ENCODE measurements at places on chromosomes 13 and 19.

DNA sequence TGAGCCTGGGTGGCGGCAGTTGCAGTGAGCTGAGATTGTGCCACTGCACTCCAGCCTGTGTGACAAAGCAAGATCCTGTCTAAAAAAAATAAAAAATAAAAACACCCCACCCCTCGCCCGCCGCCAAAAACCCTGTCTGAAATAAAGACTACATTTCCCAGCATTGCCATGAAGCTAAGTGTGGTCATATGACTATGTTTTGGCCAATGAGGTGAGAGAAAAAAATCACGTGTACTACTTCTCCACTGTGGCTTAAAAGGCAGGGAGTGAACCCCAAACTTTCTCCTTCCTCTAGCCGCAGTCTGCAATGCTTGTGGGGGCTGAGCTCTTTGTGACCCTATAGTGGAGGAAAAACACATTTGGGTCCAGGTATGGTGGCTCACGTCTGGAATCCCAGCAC lies 54.9 kb downstream of the COLGALT1 start:
- DNase-seq, result no peak

GRCh38 chr19:16288544-16288943 lies 36.1 kb upstream of the KLF2 start:
- no peak for DNase-seq

- no peak for DNase-seq
Observed at GRCh38 chr13:41232578-41233480, 30.5 kb downstream of the MTRF1 start.

GRCh38 chr19:35055715-35056179 lies 14.2 kb downstream of the HPN start:
- no peak for DNase-seq

- no peak for DNase-seq
Observed at GRCh38 chr19:16263141-16263761, 61.4 kb upstream of the KLF2 start.

- DNase-seq, result no peak
Observed at GRCh38 chr19:37012093-37012745, 66.0 kb upstream of the ZNF420 start.

GRCh38 chr13:110630566-110631119 lies 15.3 kb downstream of the NAXD start:
- DNase-seq, result no peak

DNA sequence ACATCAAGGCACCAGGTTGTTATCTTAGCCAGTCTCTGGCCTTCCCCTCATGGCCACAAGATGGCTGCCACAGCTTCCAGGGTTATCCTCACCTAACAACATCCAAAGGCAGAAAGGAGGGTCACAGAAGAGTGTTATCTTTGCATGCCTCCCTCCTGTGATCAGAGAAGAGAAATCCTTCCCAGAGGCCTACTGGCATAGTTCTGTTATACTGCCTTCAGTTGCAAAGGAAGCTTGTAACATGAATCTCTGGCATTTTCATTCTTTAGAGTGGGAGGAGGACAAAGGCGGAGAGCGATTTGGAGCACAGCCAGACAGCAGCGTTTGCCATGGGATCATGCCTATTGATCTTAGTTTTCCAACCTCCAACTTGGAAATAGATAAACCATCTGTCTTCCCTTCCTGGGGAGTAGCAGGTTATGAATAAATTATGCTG lies 135.7 kb downstream of the DNAJC15 start:
- no peak for DNase-seq

DNA sequence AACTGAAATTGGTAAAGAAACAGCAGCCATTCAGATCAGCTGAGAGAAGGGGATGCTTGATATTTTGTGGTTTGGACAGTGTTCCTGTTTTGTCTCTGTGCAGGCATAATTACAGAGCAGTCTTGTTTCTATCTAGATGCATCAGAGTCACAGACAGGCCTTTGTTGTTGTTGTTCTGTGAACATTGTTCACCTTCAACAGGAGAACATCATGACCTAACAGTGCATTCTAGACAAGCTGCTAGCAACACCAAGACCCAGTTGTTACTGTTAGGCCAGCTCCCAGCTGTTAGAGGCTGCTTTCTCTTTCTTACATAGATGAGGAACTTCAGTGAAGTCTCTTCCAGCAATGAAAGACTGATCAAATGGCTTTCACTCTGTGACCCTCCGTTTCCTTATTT lies 8.5 kb upstream of the LSR start:
- DNase-seq, result no peak

- DNase-seq, result no peak
Observed at GRCh38 chr13:91767651-91768050, 369.2 kb downstream of the GPC5 start.

GRCh38 chr19:46482631-46483030 lies 11.3 kb upstream of the PNMA8A start:
- no peak for DNase-seq

DNA sequence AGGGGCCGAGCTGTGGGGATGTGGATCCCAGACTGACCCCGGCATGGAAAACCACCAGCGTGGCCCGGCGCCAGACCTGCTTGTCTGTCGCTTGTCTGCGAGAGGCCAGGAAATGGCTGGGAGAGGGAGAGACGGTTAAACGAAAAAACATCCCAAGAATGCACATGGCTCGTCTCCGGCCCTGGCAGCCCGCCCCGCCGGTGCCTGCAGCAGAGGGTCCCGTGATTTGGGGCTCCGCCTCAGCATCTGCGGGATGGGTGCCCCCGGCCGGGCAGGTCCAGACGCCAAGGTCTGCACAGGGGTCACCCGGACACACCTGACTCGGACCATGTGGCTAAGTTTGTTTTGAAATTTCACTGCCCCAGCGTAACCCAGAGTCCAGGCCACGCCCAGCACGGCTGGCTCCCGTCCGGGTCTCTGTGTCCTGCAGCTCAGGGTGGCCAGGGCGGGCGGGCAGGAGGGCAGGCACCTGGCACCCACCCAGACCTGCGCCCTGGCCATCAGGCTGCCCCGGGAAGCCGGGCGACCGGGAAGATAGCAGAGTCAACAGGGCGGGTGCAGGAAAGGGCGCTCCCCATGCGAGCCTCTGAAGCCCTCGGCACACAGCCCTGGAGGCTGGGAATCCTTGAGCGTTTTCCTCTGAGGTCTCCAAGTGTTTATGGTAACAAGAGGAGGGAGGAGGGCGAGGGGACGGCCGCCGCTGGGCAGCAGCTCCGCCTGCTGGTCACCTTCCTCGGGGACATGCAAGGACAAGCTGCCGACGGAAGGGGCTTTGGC lies 103.2 kb downstream of the GADD45B start:
- DNase-seq, result no peak

DNA sequence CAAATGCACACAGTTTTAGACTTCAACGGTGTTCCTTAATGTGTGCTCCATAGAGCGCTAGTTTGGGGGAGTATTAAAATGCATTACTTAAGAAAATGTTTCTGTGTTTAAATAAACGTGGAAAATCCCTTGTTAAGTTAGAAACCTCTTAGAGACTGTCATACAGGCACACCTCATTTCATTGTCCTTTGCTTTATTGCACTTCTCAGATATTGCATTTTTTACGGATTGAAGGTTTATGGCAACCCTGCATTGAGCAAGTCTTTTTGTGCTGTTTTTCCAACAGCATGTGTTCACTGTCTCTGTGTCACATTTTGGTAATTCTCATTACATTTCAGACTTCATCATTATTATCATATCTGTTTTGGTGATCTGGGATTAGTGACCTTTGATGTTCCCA lies 244.0 kb downstream of the GGACT start:
- no peak for DNase-seq

DNA sequence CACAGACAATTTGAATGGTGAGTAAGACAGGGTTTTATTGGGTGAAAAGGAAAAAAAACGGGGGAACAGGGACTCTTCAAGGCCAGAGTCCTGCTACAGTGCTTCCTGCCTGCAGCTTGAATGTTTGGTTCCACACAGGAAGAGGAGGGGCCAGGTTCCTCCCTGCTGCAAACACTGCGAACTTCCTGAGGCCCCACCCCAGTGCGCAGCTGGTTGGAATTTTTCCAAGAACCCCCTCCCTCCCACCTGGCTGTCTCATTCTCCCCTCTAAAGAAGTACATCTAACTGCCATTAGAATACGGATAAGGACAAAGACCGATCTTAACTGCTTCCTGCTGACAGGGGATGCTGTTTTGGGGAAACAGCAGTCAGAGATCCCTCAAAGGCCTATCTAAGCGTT lies 184.9 kb downstream of the GGACT start:
- no peak for DNase-seq

- DNase-seq, result no peak
Observed at GRCh38 chr19:2494084-2494446, 18.1 kb downstream of the GADD45B start.

DNA sequence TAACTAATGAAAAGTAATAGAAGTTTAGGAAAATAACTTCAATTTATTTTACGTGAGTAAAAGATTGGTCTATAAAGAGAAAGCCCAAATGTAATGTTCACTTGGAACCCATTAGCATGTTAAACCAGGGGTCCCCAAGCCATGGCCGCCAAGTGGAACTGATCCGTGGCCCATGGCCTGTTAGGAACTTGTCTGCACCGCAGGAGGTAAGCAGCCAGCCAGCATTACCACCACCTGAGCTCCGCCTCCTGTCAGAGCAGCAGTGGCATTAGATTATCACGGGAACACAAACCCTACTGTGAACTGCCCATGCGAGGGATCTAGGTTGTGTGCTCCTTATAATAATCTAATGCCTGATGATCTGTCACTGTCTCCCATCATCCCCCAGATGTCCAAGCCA lies 818.7 kb upstream of the GPC6 start:
- no peak for DNase-seq

DNA sequence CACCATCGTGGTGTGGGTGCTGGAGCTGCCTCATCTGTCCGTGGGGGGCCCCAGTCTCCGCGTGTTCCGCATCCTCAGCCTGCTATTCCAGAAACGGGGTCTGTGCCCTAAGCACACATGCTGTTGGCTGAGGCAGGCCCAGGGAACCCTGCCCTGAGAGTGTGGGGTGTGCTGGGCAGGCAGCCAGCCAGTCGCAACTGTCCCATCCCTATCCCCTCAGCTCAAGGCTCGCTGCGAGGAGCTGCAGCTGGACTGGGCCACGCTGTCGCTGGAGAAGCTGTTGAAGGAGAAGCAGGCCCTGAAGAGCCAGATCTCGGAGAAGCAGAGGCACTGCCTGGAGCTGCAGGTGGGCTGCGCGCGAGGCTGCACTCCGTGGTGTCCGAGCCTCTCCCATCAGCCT lies 21.9 kb downstream of the PLEKHJ1 start:
- no peak for DNase-seq

DNA sequence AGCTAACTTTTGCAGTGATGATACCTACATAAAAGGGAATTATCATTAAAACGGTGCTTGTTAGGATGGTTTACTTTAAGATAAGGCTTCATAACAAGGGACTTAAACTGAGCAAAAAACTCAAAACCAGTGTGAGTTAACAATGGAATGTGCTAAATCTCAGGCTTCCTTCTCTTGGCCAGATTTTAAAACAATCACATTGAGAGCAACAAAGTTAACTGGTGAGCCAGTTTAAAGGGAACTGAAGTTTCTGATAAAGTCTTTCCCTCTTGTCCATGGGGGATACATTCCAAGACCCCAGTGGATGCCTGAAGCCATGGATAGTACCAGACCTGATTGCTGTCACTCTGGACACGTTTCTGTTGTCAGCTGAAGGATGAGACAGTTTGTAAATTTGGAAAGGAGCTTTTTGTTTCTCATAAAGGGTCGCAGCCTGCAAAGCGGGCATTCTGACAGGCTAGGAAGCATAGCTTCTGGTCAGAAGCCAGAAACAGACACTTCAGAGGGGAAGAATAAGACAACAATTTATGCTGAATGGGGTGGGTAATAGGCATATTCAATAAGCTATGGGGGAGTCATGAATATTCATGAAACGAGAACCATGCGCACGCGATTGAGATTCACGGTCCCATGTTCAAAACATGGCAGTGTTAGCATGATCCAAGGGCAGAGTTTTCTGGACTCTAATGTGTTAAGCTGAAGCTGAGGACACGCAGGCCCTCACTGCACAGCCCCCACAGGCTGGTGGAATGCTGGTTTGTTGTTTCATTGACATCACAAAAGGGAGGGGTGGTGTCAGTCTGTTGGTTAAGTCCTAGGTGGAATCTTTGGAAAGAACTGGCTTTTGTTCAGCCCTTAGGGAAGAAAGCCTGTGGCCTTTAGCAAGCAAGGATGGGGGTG lies 150.6 kb upstream of the RNF113B start:
- DNase-seq, result no peak

DNA sequence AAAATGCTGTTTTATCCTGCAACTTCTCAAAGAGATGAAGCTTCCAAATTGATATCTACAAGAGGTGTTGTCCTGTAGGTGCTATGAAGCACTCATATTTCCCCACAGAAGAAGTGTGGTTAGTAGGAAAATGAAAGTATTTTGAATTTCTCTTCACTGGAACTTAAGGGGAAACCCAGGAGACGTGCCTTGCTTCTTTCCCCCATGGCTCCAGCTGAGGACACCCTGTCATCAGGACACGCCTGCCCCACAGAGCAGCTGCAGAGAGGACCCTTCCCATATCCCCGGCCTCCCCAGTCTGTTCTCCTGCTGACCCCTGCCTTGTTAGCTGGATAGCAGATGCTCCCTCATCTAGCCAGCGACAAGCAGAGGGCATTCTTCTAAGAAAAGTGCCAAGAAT lies 371.3 kb downstream of the COG6 start:
- peak; percentile 35 for DNase-seq

DNA sequence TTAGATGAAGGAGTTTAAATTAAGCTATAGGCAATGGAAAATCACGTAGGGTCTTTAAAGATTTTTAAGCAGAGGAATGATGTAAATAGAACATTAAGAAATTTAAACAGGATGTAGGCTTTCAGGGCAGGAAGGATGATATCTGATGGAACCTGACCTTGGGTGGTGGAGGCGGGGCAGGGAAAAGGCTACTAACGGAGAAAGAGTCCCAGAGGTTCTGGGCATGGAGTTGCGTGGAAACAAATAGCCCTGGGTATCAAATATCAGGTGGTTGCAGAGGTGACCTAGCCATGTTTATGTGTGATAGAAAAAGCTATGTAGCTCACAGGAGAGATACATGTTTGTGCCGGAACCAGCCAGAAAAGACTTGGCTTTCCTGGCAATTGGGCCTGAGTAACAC lies 7.8 kb upstream of the CDK8 start:
- no peak for DNase-seq

DNA sequence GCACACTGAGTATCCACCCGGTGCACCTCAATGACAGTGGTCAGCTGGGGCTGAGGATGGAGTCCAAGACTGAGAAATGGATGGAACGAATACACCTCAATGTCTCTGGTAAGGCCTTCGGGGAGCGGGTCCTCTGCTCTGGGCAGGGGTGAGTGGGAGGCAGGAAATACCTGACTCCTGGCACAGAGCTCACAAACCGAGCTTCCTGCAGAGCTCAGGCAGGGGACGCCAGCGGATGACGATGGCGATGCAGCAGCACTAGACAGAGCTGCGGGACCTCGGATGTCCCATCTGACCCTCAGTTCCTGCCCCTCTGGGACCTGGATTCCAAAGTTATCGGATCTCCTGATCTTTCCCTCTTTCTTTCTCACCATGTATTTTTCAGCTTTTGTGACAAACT lies 3.8 kb downstream of the CD22 start:
- no peak for DNase-seq

- DNase-seq, result no peak
Observed at GRCh38 chr13:75467040-75467728, 14.8 kb downstream of the TBC1D4 start.

DNA sequence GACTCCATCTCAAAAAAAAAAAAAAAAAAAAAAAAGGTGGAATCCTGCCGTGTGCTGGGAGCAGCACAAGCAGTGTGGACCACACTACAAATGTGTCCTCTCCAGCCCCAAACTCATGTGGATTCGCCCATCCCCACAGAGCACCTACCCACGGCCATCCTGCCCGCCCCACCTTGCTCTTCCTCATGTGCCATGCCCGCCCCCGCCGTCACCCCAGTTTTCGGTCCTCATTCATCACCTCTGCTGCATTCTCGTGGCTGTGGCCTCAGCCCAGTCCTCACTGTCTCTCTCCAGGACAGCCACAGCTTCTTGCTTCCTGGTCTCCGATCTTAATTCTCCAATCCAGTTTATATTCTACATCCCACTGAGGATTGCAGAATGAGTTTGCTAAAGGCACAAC lies 80.0 kb upstream of the TM9SF2 start:
- no peak for DNase-seq

All from activated naive CD4-positive, alpha-beta T cell treated with anti-CD3 and anti-CD28 coated beads, Interleukin-2, amount 50 U/mL, for 72 hours (primary cell).